ENCODE measurements at places on chromosomes 11 and 22.

- no peak for DNase-seq
Observed at GRCh38 chr22:49449377-49449776, 378.3 kb downstream of the BRD1 start.

GRCh38 chr11:133903056-133903455 is 53.7 kb downstream of the IGSF9B start:
- no peak for DNase-seq

- no peak for DNase-seq
Observed at GRCh38 chr22:19419086-19419463, 12.5 kb downstream of the HIRA start.

DNA sequence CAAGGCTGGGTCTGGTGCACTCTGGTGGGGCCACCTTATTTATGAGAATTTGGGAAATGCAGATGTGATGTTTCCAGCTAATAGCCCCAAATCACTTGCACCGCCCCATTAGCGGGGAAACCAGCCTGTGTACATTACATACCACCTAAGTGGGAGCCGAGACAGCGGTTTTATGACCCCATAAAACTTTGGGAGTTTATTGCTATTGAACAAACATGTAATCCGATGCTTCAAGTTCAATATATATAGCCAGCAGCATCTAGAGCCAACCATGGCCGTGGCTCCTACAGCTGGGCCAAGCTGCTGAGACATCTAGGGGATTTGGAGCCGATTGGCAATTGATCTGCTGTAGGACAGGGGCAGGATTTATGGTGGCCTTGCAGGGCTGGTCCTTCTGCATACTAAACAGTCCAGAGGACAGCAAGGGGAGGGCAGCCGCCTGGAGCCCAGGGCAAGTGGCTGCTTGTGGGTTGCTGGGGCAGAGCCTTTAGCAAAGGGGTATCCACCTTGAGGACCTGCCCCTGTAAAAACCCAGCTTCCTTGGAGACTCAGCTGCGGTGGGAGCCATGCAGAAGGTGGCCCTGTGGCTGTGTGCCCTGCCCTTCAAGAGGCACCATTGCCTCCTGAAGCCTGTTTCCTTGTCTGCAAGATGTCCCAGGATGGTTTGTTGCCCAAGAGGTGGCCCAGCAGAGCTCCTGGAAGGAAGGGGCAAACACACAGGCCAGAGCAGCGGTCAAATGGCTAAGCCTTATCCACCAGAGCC is 47.9 kb upstream of the CCDC188 start:
- DNase-seq: no peak

GRCh38 chr22:40001800-40002577 is 7.2 kb downstream of the FAM83F start:
- DNase-seq: no peak

DNA sequence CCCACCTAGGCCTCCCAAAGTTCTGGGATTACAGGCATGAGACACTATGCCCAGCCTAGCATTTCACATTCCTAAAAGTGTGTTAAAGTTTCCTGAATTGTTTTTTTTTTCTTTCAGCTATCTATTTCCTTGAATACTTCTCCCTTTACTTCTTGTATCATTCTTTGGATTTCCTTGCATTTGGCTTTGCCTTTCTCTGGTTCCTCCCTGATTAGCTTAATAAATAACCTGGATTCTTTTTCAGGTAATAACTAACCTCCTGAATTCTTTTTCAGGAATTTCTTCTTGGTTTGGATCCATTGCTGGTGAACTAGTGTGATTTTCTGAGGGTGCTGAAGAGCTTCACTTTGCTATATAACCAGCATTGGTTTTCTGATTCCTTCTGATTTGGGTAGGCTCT is 47.9 kb downstream of the MRGPRX2 start:
- no peak for DNase-seq

- DNase-seq: peak; percentile 60
Observed at GRCh38 chr11:117818041-117818873, 6.3 kb downstream of the FXYD2 start.

Measured in stimulated activated CD4-positive, alpha-beta T cell treated with anti-CD3 and anti-CD28 coated beads, Interleukin-1b, Interleukin-23, amount 100 ng/mL, for 48 hours (primary cell).